ENCODE measurements at places on chromosomes 2 and 18.

GRCh38 chr18:986552-986951 lies 81.9 kb downstream of the ADCYAP1 start:
- no peaks in the 10 kb centered on the region for H3K27me3 ChIP-seq
- H3K4me1 ChIP-seq: no peaks in the 10 kb centered on the region

- H3K4me1 ChIP-seq: no peaks in the 10 kb centered on the region
- no peak for DNase-seq
- no peak overlapping the region for H3K4me3 ChIP-seq
- H3K27me3 ChIP-seq: no peaks in the 10 kb centered on the region
- H3K36me3 ChIP-seq: no peaks in the 10 kb centered on the region
Observed at GRCh38 chr18:46622999-46623398, 34.0 kb downstream of the LOXHD1 start.

- H3K36me3 ChIP-seq: no peaks in the 10 kb centered on the region
- no peak overlapping the region for H3K4me3 ChIP-seq
- H3K27me3 ChIP-seq: no peaks in the 10 kb centered on the region
- no peak for DNase-seq
- peaks cover 8% of the 10 kb centered on the region for H3K4me1 ChIP-seq
Observed at GRCh38 chr2:201855356-201855755, 49.0 kb downstream of the CDK15 start.

DNA sequence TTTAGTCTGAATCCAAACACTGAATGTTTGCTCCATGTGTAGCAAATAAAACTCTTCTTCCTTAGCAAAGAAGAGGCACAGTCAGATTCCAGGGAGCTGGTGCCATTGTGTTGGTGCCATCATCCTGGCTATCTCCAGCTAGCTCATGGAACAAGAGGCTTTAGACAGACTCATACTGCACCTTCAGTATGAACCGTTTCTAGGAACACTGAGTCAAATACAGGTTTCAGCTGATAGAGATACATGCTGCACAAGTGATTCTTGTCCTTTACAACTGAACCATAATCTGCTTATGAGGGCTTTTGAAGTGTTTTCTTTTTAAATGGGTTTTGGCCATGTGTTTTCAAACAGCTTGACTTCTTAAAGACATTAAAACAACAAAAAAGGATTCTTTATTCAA lies 57.9 kb downstream of the DYNC1I2 start:
- no peak for DNase-seq
- no peak overlapping the region for H3K4me3 ChIP-seq
- H3K27ac ChIP-seq: no peak overlapping the region
- H3K27me3 ChIP-seq: no peaks in the 10 kb centered on the region

GRCh38 chr18:46069524-46069923 lies 2.5 kb downstream of the PSTPIP2 start:
- no peak overlapping the region for H3K27ac ChIP-seq
- no peak for DNase-seq
- no peaks in the 10 kb centered on the region for H3K4me1 ChIP-seq
- H3K27me3 ChIP-seq: no peaks in the 10 kb centered on the region
- H3K4me3 ChIP-seq: no peak overlapping the region
- no peaks in the 10 kb centered on the region for H3K36me3 ChIP-seq

DNA sequence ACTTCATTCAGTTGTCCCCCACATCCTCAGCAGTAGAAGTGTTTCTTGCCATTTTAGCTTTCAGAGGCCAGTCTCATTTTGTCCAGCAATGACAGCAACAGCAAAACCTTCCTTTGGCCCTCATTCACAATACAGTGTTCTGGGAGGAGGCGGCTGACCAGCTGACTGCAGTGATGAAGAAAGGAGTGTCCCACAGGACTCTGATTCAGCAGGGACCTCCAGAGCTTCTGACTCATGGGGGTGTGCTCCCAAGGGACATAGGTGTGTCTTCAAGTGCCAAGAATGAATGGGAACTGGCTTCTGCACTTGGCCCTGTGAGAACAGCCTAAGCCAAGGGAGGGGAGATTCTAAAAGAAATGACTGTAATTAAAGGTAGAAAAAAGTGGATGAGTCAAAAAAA lies 147.0 kb upstream of the PELI1 start:
- H3K27ac ChIP-seq: no peak overlapping the region
- no peaks in the 10 kb centered on the region for H3K4me1 ChIP-seq
- DNase-seq: no peak
- H3K27me3 ChIP-seq: peaks cover 6% of the 10 kb centered on the region
- no peaks in the 10 kb centered on the region for H3K36me3 ChIP-seq

- H3K27ac ChIP-seq: no peak overlapping the region
- no peaks in the 10 kb centered on the region for H3K36me3 ChIP-seq
- no peaks in the 10 kb centered on the region for H3K27me3 ChIP-seq
- DNase-seq: no peak
- H3K4me3 ChIP-seq: no peak overlapping the region
Observed at GRCh38 chr2:187349326-187349944, 98.6 kb downstream of the CALCRL start.

DNA sequence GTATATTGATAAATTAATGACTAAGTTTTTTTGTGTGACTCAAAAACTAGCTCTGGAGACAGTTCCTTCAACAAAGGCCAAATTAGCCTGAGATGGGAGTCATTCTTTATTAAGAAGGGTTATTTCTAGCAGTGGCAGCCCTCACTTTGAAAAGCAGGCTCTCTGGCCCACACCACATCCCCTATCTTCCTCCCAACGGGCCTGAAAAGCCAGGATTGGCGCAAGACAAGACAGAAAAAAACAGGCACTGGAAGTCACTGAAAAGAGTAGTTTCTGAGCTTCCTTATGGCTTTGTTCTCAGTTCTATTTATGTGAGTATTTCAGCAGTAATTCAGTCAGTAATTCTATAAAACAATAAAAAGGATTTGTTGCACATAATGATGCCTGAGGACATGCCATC lies 149.0 kb downstream of the LAMA3 start:
- H3K4me3 ChIP-seq: no peak overlapping the region
- no peaks in the 10 kb centered on the region for H3K4me1 ChIP-seq
- H3K27ac ChIP-seq: no peak overlapping the region
- DNase-seq: no peak
- no peaks in the 10 kb centered on the region for H3K36me3 ChIP-seq

- no peaks in the 10 kb centered on the region for H3K27me3 ChIP-seq
- no peaks in the 10 kb centered on the region for H3K36me3 ChIP-seq
- H3K4me1 ChIP-seq: no peaks in the 10 kb centered on the region
- DNase-seq: no peak
- H3K4me3 ChIP-seq: no peak overlapping the region
Observed at GRCh38 chr2:126642031-126642430, 13.9 kb upstream of the GYPC start.

DNA sequence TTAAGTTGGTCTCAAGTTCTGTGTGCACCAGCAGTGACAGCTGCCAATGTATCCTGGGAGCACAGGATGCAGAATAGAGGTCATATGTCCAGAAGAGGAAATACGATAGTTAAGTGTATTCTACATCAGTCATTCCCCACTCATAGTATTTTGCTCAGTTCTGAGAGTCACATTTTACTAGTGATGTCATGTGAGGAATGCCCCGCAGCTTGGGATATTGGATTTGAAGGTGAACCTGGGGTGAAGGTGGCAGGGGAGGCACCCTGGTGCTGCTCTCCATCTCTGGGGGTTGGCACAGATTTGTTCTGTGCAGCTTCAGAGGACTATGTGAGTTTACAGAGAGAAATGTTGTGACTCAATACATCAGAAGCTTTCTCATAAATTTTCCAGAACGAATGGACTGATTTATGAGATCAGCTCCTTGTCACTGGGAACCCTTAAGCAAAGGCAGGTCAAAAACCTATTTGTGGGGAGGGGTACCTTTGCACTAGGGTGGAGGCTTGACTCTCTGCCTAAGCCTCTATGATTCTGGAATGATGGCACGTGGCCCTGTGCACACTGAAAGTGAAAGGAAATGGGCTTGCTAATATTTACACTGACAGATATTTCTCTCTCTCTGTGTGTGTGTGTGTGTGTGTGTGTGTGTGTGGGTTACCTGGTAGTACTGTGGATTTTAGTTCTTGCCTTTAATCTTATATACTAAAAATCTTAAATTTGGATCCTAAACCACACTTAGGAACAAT lies 95.9 kb downstream of the NEB start:
- H3K27me3 ChIP-seq: no peaks in the 10 kb centered on the region
- 0 out of 2 replicates have a peak, but pooled peaks cover 2% of the 10 kb centered on the region for H3K4me1 ChIP-seq
- no peak for DNase-seq
- H3K4me3 ChIP-seq: no peak overlapping the region
- H3K36me3 ChIP-seq: no peaks in the 10 kb centered on the region

- no peaks in the 10 kb centered on the region for H3K4me1 ChIP-seq
- no peak for DNase-seq
- H3K4me3 ChIP-seq: no peak overlapping the region
- H3K36me3 ChIP-seq: no peaks in the 10 kb centered on the region
Observed at GRCh38 chr2:110883406-110883805, 151.0 kb downstream of the ACOXL start.

DNA sequence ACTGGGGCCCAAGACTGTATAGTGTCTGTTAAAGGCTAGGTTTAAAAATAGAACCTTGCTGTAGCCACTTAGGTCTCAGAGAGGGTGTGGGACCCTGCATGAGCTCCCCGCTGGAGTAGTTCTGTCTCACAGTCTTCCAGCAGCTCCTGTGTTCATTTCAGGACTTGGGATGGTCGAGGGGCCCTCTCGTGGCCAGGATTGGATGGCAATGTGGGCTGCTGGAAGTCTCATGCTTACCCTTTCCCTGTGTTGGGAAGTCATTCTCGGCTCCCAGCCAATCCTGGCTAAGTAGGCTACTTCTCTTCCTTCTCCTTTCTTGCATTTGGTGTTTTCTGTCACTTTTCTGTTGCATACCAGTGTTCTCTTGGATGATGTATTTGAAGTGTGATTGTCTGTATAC lies 284.0 kb upstream of the GCFC2 start:
- no peaks in the 10 kb centered on the region for H3K4me1 ChIP-seq
- no peaks in the 10 kb centered on the region for H3K36me3 ChIP-seq
- no peak for DNase-seq
- no peak overlapping the region for H3K4me3 ChIP-seq
- no peak overlapping the region for H3K27ac ChIP-seq

Measured in Panc1 (cell line).